ENCODE measurements at places on chromosomes 11 and 22.

DNA sequence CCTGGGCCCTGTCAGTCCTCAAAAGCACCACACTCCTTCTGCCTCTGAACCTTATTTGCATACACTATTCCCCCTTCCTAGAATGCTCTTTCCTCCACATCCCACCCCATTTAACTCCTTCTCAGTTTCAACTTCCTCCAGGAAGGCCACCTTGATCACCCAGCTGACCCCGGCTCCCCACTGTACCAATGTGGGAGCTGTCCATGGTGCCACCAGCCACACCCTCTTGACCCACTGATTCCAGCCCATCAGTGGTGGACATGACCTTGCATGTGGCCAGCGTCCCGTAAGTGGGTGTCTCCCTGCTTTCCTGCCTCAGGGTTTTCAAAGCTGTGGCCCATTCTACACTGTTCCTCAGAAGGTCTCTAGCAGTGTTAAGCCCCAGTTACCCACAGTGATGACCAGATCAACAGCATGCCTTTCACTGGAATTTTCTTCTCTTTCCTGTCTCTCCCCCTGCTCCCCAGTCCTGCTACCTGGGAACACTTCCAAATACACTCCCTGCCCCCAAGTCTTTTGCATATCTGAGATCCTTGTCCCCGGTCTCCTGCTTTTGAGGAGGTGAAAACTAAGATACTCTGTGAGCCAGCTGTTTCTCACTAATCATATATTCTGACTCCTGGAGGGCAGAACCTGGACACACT is 346.6 kb downstream of the MN1 start:
- no peak for DNase-seq

DNA sequence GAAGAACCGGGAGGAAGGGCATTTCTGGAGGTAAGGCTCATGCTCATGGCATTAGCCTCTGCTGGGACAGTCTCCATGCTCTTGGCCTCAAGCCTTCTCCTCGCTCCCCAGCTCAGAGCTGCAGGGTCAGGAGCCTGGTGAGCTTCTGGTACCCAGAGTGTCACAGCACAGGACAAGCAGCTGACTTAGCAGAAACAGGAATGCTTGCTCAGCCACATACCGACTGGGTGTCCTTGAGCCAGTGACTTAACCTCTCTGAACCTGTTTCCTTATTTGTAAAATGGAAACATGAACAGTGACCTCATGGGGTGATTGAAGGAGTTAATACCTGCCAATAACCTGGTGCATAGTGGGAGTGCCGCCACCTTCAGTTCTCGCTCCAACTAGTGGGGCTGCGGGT is 68.1 kb upstream of the RASD2 start:
- DNase-seq: no peak

DNA sequence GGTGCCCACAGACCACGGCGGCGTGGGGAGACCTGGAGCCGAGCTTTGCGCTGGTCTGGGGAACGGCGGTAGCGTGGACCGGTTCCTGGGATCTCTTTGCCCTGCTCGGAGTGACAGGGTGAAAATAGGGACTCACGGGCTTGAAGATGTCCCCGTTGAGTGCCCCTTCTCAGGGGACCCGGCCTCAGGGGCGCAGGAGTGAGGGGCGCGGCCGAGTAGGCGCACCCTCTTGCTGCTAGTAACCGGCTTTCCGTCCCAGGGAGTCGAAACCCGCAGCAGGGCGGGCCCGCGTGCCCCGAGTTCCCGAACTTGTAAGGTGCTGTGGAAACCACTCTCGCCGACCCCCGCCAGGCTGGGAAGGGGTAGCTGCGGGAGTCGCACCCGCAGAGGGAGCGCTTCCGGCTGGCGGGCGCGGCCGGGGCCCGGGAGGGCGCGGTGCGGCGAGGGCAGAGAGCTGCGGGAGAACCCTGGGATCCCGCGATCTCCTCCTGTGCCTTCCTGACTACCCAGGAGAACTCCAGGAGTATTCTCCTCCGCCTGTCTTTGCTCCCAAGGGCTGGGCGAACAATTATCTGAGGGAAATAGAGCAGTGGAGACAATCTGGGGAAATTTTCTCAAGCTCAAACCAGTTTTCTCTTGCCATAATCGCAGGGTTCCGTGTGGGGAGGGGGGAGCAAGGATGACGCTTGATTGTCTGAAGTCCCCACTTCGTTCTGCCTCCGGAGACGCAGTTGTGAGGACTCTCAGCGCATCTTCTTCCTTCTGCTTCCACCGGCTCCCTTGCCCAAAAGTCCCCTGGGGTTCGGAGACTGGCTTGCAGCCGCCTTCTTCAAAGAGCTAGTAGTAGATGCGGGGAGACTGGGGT is 666 bp downstream of the NELL1 start:
- no peak for DNase-seq

- no peak for DNase-seq
Measured at GRCh38 chr11:48043111-48043990, 63.0 kb downstream of the PTPRJ start.

GRCh38 chr11:46450846-46451477 is 59.4 kb upstream of the CHRM4 start:
- DNase-seq: no peak

- DNase-seq: no peak
Measured at GRCh38 chr22:27152033-27152432, 494.6 kb downstream of the MIAT start.
